Airway epithelial cell (primary cell): ENCODE measurements at places on chromosomes 5 and 9. TPM values are rescaled to one million over a fixed set of nuclear protein-coding genes. Genes with fewer than 3 reads are reported as not detected.

EXOSC2 gene
- 34.4 and 39.0 TPM in 2 replicates for total RNA-seq

FAM200C gene
- 1.6 and 2.8 TPM in 2 replicates for total RNA-seq

CTXN3 gene
- not detected in 2 replicates for total RNA-seq

WNK2 gene
- total RNA-seq: 0.23 and 0.71 TPM in 2 replicates

SCAI gene
- 3.8 and 5.3 TPM in 2 replicates for total RNA-seq

F2RL2 gene
- 0.05 TPM in 1 of 2 replicates, not detected in the other for total RNA-seq

SLC35D2 gene
- total RNA-seq: 12.7 and 13.5 TPM in 2 replicates

ADAMTS12 gene
- total RNA-seq: 1.6 and 2.5 TPM in 2 replicates

C5orf52 gene
- total RNA-seq: not detected in 2 replicates

TMC1 gene
- total RNA-seq: 0.14 TPM in 1 of 2 replicates, not detected in the other

AMBP gene
- total RNA-seq: not detected in 2 replicates

SLC1A3 gene
- total RNA-seq: 2.7 and 12.1 TPM in 2 replicates

RNF224 gene
- 0.35 and 0.70 TPM in 2 replicates for total RNA-seq

PPP1R26 gene
- 12.9 and 16.9 TPM in 2 replicates for total RNA-seq

ZDHHC11B gene
- 0.07 TPM in 1 of 2 replicates, not detected in the other for total RNA-seq

SLC6A3 gene
- not detected in 2 replicates for total RNA-seq

DAPK1 gene
- total RNA-seq: 3.3 and 3.4 TPM in 2 replicates

DND1 gene
- 0.28 and 0.35 TPM in 2 replicates for total RNA-seq

DOCK2 gene
- 0.07 and 0.09 TPM in 2 replicates for total RNA-seq

KIF4B gene
- total RNA-seq: not detected in 2 replicates

SYK gene
- 27.2 and 31.0 TPM in 2 replicates for total RNA-seq

CEP120 gene
- 6.5 and 9.2 TPM in 2 replicates for total RNA-seq

PLPPR1 gene
- 0.21 TPM in 1 of 2 replicates, not detected in the other for total RNA-seq

PCDHA10 gene
- not detected in 2 replicates for total RNA-seq

GPR21 gene
- 0.28 and 0.42 TPM in 2 replicates for total RNA-seq

GPR150 gene
- 0.65 TPM in 1 of 2 replicates, not detected in the other for total RNA-seq

WDR31 gene
- 0.33 and 1.7 TPM in 2 replicates for total RNA-seq

IRX1 gene
- 27.7 and 31.4 TPM in 2 replicates for total RNA-seq

PHF24 gene
- under 0.01 and 0.23 TPM in 2 replicates for total RNA-seq

SH3TC2 gene
- 7.3 and 7.5 TPM in 2 replicates for total RNA-seq

CHSY3 gene
- 0.56 and 0.65 TPM in 2 replicates for total RNA-seq

PCDHA9 gene
- not detected in 2 replicates for total RNA-seq

CYLC2 gene
- not detected in 2 replicates for total RNA-seq

CCDC183 gene
- total RNA-seq: 0.42 TPM in 1 of 2 replicates, not detected in the other

CAPSL gene
- not detected in 2 replicates for total RNA-seq

PTGES gene
- total RNA-seq: 39.3 and 40.9 TPM in 2 replicates

ABCA1 gene
- total RNA-seq: 5.2 and 5.3 TPM in 2 replicates

ECPAS gene
- 41.7 and 63.6 TPM in 2 replicates for total RNA-seq

GADD45G gene
- total RNA-seq: 0.28 TPM in 1 of 2 replicates, not detected in the other

FRMD3 gene
- 0.33 and 0.56 TPM in 2 replicates for total RNA-seq

TYRP1 gene
- total RNA-seq: not detected in 2 replicates

NSMF gene
- total RNA-seq: 43.3 and 48.4 TPM in 2 replicates

SHOC1 gene
- total RNA-seq: 0.07 and 0.19 TPM in 2 replicates

DRD1 gene
- not detected in 2 replicates for total RNA-seq

OBP2B gene
- not detected in 2 replicates for total RNA-seq

C5orf58 gene
- not detected in 2 replicates for total RNA-seq

TMEM171 gene
- 0.84 and 0.92 TPM in 2 replicates for total RNA-seq

FCN2 gene
- not detected in 2 replicates for total RNA-seq
